ENCODE measurements at places on chromosomes 16 and 17.

DNA sequence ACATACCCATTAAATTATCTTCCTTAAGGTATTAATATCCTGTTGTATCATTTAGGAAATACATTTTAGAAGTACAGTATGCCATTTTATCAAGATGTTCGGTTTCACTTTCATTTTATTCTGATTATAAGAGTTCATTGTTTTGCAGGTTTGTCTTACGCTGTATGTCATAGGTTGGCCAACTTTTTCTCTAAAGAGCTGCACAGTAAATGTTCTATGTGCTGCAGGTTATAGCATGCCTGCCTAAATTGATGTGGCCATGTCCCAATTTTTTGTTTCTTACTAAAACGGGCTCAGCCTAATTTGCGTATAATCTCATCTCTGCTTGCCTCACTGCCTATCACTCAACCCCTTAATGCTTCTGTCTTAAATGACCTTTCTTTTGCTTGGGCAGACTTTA lies 126.4 kb downstream of the USP22 start:
- DNase-seq: no peak

GRCh38 chr17:39757176-39757662 lies 19.5 kb downstream of the GRB7 start:
- DNase-seq: no peak

DNA sequence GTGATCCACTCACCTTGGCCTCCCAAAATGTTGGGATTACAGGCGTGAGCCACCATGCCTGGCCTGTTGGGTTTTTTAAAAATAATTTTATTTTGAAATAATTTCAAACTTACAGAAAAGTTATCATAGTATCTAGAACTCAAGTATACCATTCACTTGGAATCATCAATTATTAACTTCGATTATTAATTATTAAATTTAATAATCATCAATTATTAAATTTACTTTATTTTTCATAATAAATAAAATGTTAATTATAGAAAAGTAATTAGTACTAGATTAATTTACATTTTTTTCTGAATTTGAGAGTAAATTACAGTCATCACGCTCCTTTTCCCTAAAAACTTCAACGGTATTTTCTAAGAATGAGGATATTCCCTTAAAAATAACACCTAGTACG lies 13.7 kb upstream of the SKAP1 start:
- no peak for DNase-seq

DNA sequence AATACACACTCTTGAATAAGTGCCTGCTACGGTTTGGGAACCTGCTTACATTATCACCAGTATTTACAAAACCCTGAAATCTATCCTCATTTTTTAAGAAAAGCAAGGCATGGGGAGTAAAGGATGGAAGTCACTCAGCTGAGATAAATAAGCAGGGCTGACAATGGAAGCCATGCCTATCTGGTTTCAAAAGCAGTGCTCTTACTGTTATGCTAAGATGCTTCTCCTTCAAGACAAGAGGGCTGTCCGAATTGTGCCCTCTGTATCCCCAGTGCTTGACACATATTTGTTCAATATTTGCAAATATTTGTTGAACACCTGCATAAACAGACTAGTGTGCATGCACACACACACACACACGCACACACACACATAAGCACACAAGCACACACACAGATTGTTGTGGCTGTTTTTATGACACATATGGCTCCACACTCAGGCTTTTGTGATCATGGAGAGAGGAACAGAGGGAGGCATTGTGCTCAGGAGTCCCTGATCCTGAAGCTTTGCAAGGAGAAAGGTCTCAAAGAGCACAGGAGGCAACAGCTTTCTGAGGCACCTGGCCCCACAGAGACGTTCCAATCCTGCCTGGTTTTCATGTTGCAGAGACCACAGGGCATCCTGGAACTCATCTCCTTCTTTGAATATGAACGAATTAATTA lies 401.6 kb upstream of the CDH11 start:
- no peak for DNase-seq

- DNase-seq: no peak
These were observed 231.0 kb downstream of the RAB11FIP4 start for GRCh38 chr17:31622500-31622899.
